Iris pigment epithelial cell (primary cell): ENCODE measurements at places on chromosomes 2 and 18.

GRCh38 chr2:217027414-217027813, 167.6 kb upstream of the TNP1 start:
- DNase-seq, result peak; percentile 9

DNA sequence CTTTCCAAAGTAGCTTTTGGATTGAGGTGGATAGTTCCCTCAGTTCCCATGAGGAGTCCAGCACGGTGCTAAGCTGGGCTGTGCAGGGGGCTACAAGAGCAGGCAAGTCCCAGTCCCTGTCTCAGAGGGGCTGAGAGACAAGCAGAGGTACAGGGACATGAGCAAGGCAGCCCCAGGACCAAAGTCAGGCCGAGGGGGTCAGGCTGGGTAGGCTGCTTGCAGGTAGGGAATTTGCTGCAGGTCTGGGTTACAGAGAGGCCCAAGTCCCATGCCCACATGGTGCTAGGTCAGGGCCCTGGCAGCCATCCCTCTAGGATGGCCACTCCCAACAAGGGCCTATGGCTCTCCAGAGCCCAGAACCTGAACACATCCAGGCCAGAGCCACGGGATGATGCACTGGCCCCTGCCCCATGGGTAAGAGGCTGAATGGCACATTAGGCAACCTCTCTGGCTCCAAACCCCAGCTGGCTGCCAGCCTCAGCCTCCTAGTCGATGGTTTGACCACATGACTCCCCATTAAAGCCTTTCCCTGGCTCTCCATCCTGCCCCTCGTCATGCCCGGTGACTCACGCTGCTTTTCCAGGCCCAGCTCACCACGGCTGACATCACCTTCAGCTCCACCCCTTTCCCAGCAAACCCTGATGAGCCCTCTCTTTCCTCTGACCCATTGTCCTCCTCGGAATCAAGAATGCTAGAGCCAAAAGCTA, 83.7 kb downstream of the SDC1 start:
- peak; percentile 96 for DNase-seq

DNA sequence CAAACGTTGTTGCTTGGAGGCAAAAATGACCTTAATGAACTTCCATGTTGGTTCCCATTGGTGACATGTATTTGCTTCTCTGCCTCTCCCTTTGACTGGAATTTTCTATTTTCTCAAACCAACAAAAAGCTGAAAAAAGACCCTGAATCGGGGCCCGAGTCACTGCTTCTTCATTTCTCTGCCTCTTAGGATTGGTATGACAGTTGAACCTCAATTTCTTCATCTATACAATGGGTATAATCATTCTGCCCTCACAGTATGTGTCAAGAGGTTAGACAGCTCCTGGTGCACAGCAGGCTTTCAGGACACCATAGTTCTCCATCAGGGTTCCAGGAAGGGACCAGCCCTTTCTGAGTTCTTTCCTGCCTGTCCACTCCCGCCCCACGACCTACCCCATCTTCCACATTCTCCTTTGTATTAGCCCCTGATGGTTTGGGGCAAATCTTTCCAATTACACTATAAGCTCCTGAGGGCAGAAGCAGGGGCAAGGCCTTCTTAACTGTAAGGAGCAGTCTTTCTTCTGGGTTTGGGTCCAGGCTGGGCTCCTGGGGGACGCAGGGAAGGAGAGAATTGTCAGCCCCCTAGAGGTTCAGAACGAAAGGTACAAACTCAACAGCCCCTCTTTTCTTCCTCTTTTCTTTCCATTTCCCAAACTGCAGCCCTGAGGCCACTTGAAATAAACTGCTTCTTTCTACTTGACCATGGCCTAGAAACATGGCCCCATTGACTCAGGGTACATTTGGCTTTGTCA, 6.3 kb upstream of the PKDCC start:
- no peak for DNase-seq

- DNase-seq, result no peak
These were observed 96.0 kb downstream of the PLB1 start for GRCh38 chr2:28591711-28592335.

- DNase-seq, result no peak
These were observed 1.7 kb upstream of the MYO3B start for GRCh38 chr2:170176212-170176611.

- peak; percentile 7 for DNase-seq
These were observed 34.8 kb downstream of the C1D start for GRCh38 chr2:68027959-68028358.

GRCh38 chr2:102130647-102130991, 11.9 kb upstream of the IL1R1 start:
- DNase-seq, result peak; percentile 69

GRCh38 chr2:33059471-33060156, 112.9 kb downstream of the LTBP1 start:
- no peak for DNase-seq

- no peak for DNase-seq
These were observed 53.4 kb downstream of the SDC1 start for GRCh38 chr2:20171445-20171977.

GRCh38 chr2:7358865-7359447, 441.7 kb downstream of the RNF144A start:
- DNase-seq, result no peak

DNA sequence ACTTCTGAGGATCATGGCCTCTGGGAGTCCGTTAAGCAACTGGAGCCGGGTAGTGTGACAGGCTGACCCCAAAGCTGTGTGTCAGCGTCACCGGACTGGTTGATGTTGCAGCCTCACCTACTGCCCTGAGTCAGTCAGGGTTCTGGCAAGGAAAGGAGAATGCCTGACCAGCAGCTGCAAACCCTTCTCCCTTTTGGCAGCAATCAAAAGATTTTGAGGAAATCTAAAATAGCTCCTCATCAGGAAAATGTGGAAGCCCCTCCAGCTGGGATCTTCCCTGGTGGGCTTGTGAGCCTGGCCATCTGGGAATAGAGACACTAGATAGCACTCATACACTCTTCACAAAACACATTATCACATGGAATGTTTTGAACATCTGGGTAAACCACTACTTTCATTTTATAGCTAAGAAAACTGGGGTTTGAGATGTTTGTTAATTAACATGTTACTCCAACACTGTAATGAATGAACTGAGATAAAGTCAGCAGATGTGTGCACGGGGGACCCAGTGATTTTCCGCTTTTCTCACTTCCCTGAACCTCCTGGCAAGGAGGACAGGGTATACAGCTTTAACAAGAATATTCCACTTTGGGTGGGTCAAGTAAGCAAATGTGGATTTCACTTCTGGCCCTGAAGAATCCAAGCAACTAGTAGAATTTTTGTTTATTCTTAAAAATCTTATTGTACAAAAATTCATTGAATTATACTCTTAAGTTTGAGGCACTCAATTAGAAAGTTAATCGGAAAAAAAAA, 24.7 kb downstream of the CLUL1 start:
- DNase-seq, result peak; percentile 42

- no peak for DNase-seq
These were observed 69.5 kb downstream of the PTRHD1 start for GRCh38 chr2:24723665-24724064.

- DNase-seq, result no peak
These were observed 163.8 kb downstream of the SETBP1 start for GRCh38 chr18:44844486-44844885.

DNA sequence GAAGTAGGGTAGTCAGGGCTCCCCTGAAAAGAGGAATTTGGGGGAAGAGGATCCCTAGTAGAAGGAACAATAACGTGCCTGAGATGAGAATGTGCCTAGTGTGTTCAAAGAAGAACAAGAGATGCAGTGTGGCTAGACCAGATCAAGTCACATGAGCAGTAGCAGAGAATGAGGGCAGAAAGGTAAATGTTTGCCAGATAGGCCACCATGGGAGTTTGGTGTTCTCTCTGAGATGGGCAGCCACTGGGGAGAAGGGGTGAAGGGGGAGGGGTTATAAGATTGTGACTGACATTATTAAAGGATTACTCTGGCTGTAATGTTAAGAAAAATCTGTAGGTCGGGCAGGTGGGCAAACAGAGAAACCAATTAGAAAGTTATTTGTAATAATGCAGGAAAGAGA, 166.0 kb downstream of the LCLAT1 start:
- no peak for DNase-seq
